ENCODE measurements at places on chromosomes 12 and 14. TPM values are rescaled to one million over a fixed set of nuclear protein-coding genes. Genes with fewer than 3 reads are reported as not detected.

SLC17A8 gene
- not detected for total RNA-seq

ACVRL1 gene
- total RNA-seq = 85.2 TPM

ATP5F1B gene
- 570 TPM for total RNA-seq

CLEC9A gene
- total RNA-seq = not detected

DBX2 gene
- 0.32 TPM for total RNA-seq

CCT2 gene
- 154 TPM for total RNA-seq

SMIM41 gene
- 0.45 TPM for total RNA-seq

C14orf132 gene
- 2.7 TPM for total RNA-seq

STON2 gene
- 20.8 TPM for total RNA-seq

PTCSC3 gene
- total RNA-seq = not detected
